Psoas muscle (tissue), 8 donors: ENCODE measurements at places on chromosomes 2 and 18. TPM values are rescaled to one million over a fixed set of nuclear protein-coding genes. Genes with fewer than 3 reads are reported as not detected.

Gene DLX1
- polyA plus RNA-seq, result 0.15 TPM

Gene CAMKMT
- polyA plus RNA-seq, result 2.8 TPM

Gene SLC38A11
- 0.18 TPM for polyA plus RNA-seq

DNA sequence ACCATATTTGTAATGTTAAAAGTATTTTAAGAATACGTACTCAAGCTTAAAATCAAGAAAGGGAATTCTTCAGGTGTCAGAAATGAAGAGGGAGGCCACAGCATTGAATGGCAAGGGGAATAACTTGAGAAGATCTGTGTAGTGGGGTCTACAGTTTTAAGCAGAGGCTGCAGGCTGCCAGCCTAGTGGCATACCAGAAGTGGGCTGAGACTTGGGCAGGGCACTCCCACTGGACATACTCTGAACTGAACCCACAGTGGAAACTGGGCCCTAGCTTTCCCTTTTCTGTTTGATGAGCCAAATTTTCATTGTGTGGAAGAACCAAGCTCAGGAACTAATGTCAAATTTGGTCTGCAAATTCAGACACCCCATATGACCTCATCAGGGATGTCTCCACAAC, 238.8 kb downstream of the PTPRM start:
- no peak for DNase-seq

DNA sequence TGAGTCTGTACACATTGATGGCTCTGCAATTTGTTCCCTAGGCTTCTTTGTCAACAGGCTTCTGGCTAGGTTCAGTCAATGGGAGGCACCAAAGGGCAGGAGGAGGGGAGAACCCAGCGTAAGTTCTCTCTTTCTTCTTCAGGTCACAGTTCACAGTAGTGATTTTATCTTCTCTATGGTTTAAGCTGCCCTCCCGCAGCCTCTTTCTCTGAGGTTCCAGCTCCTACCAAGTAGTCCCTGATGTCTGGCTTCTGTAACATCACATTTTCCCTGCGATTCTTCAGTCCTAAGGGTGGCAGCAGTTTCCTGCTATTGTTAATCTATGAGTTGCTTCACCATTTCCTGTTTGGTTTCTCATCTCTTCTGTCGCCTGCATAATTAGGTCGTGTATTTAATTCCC, 107.4 kb downstream of the CPO start:
- DNase-seq, result no peak

- no peak for DNase-seq
Measured at GRCh38 chr2:64627860-64628841, 25.6 kb downstream of the SERTAD2 start.

DNA sequence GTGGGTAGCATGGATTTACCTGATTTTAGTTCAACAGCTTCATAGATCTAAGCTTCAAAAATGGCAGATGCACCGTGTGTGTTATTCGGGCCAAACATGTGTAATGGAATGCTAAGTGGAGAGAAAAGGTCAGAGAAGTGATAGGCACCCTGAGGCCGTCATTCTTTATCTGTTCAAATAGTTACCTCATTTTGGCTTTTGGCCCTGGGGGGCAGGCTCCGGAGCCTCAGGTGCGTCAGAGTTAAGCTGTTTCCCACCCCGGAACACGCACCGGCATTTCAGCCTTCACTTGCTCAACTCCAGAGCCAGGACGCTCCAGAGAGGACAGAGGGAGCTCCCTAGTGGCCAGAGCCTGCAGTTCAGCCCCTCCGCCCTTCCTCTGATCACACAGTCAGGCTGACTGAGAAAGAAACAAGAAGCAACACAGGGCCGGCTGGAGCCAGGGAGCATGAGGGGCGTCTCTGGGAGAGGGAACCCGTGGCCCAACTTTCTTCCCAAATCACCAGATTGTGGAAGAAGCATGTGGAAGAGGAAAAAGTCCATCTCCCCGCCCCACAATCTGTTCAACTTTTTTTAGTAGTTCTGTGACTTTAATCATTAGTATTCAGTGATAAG, 135.2 kb upstream of the EPC2 start:
- DNase-seq, result peak; percentile 87

DNA sequence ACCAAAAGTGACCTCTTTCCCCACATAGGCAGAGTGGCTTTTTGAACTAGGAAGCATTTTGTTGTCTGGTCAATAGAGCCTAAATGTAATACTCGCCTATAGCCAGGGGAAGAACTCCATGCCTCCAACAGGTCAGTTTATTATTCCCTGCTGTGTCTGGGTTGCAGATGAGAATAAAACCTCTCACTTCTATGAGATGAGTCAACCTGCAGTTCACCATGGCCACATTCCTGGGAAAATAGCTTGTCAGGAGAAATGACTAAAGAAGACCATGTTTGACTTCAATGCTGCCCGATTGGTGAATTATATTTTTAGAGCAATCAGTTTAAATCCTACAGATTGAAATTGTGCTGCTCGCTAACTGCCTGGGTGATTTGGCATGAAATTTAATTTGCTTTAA, 46.7 kb upstream of the LRRTM1 start:
- no peak for DNase-seq

- no peak for DNase-seq
Measured at GRCh38 chr2:145958611-145959010, 1438.7 kb upstream of the ZEB2 start.

DNA sequence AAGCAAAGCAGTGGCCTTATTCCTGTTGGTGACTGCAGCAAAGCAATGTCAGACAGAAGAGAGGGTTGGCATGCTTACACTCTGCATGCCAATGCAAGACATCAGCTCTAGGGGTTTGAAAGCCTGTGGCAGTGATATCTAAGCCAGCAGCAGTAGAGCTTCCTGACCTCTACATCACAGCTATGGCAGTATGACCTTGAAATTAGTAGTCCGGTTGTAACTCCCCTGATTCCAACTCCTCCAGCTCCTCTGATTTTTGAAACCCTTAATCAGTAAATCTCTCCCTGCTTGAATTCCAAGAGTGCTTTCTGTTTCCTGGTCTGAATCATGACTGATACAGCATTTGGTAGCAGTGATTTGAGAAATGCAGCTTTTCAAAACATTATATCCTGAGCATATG, 60.0 kb upstream of the LRP1B start:
- DNase-seq, result no peak

GRCh38 chr2:133461484-133461883, 106.8 kb downstream of the NCKAP5 start:
- no peak for DNase-seq

GRCh38 chr18:10386049-10386448, 68.4 kb upstream of the APCDD1 start:
- DNase-seq, result no peak

Gene TRIM43
- polyA plus RNA-seq, result not detected

Gene CCL20
- not detected for polyA plus RNA-seq

Gene MYO5B
- 0.11 TPM for polyA plus RNA-seq

DNA sequence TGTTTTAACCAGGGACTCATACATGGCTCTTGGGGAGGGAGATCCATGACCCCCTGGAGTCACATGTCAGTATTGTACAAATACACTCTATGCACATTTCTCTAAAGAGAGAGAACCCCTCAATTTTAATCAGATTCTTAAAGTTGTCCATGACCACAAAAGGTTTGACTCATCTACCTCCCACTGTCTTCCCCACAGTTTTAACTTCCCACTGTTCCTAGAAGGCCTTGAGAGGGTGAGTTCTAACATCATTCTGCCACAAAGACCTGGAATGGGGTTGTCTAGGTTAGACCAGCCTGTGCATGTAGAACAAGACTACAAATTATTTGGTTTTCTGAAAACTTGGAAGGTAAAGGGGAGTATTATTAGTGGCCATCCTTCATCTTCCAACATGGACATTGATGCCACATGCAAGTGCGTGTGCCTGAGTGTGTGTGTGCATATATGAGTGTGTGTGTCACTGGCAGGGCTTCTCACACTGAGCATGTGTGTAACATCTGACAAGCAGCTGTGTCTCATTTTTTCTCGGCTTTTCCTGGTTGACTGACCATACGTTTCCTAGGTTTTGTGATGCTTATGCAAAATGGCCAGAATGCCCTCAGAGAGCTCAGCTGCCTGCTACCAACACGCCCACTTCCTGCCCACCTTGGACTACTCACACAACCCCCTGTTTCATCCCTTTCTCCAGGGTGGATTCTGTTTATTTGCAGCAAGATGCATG, 94.6 kb upstream of the LGALSL start:
- DNase-seq, result no peak

GRCh38 chr2:32792416-32792815, 154.3 kb upstream of the LTBP1 start:
- DNase-seq, result no peak

GRCh38 chr18:22451796-22452195, 34.1 kb upstream of the CTAGE1 start:
- DNase-seq, result no peak

Gene CRACDL
- polyA plus RNA-seq, result 0.97 TPM

- peak; percentile 44 for DNase-seq
Measured at GRCh38 chr18:13611601-13612195, 114.7 kb downstream of the FAM210A start.

GRCh38 chr2:164388511-164388910, 232.8 kb downstream of the GRB14 start:
- no peak for DNase-seq

GRCh38 chr2:239743206-239743605, 281.9 kb downstream of the NDUFA10 start:
- DNase-seq, result no peak

DNA sequence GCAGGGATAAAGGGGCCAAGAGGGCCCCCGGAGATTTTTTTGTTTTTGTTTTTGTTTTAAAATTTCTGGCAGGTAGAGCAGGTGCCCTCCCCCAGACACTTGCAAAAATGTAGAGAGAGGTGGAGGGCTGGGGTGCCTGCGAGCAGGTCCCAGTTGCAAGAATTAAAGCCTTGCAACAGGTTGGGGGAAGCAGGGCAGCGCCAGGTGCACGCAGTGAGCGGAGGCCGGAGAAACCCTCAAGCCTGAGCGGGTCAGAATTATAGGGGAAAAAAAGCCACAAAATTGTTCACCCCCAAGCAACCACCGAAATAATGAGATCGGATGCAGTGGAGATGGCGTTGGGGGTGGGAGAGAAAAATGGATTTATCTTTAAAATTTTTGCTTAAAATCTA, 527 bp downstream of the IGFBP5 start:
- no peak for DNase-seq

Gene TEKT4
- polyA plus RNA-seq, result not detected

GRCh38 chr2:21019000-21019677, 24.7 kb downstream of the APOB start:
- DNase-seq, result no peak

Gene UGT1A10
- polyA plus RNA-seq, result 0.03 TPM

Gene LRRC30
- 5.6 TPM for polyA plus RNA-seq

Gene CHRND
- 12.5 TPM for polyA plus RNA-seq

DNA sequence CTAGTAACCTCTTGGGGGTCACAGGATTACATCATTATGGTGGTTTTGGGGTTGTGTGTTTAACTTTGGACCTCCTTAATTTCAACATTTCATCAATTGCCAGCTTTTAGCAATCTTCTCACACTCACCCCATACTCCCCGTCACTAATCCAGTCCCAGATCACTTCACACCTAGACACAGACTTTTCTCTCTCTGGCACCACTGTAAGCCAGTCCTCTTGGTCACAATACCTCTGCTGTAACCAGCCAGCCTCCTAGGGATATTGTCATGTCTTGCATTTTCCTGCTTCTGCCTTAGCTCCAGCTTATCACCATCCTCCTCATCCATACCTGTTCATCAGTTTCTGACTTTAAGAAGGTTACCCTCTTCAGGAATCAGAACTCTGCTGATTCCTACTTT, 1.6 kb upstream of the STK17B start:
- no peak for DNase-seq
